A549 (cell line): ENCODE measurements at places on chromosomes 5 and 9.

DNA sequence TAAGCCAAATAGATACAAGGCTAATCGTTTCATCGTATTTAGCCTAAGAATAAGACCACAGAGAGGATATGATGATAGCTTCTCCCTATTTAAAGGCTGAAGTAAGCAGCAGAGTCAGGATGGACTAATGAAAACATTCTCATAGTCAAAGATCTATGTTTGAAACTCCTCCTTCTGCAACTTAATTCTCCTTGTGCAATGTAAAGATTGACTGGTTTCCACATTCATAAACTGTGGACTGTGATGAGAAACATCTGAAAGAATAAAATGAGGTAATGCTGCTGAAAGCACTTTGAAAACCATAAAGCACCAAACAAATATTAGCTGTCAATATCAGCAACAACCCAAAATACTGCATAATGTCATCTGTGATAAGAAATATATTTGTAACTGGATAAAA is 361.9 kb downstream of the CSNK1G3 start:
- DNase-seq = no peak

- DNase-seq = peak; percentile 20
Measured at GRCh38 chr9:113738496-113738892, 137.6 kb upstream of the ZNF618 start.

GRCh38 chr9:97831843-97832636 is 21.0 kb upstream of the FOXE1 start:
- DNase-seq = no peak

GRCh38 chr5:77423022-77423750 is 68.9 kb downstream of the WDR41 start:
- no peak for DNase-seq

- DNase-seq = no peak
Measured at GRCh38 chr5:74575741-74576538, 64.6 kb downstream of the ENC1 start.

GRCh38 chr5:122458278-122458872 is 146.3 kb downstream of the SNCAIP start:
- peak; percentile 19 for DNase-seq

- DNase-seq = no peak
Measured at GRCh38 chr9:99072040-99072394, 32.9 kb upstream of the TGFBR1 start.

DNA sequence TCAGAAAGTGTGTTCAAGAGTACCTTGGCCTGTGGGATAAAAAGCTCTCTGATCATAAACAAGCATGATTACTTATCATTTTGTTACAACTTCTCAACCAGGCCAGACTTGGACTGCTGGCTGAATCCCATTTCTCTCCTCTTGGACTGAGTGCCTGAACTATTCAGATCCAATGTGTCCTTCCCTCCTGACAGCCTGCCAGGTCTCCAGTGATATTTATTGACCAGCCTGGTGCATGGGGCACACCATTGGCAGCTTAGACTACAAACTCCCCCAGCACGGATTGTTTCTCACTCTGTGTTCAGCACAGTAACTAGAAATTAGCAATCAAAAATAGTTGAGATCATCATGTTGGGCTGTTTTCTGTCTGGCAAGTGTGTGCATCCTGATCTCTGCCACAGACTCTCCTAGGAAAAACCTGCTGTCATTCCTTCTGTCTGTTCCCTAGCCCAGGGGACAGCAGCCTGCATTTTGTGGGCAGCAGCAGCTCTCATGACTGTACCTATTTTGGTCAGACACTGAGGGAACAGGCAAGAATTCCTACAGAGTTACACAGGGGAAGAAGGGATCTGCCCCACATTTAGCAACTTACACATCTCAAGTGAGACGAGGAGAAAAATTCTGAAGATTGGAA is 348.1 kb downstream of the ADAMTS6 start:
- DNase-seq = no peak

- DNase-seq = peak; percentile 84
Measured at GRCh38 chr5:140926443-140927227, 536 bp downstream of the PCDHAC1 start.

DNA sequence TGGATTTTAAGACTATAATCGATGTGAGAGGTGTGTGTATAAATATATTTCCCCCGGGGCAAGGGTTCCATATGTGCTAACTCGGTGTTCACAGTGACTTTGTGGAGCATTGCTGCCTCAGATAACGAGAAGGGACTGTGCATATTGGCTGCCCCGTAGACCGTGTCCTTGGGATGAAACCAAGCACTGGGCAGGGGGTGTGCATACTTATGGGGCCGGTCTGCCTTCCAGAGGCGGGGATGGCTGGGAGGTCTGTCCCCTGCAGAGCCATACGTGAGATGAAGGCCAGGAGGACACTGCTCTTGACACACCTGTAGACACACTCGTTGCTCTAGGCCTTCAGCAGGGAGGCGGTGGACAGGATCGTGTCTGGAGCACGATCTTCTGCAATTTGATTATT is 56.0 kb upstream of the ZNF354A start:
- DNase-seq = peak; percentile 11

DNA sequence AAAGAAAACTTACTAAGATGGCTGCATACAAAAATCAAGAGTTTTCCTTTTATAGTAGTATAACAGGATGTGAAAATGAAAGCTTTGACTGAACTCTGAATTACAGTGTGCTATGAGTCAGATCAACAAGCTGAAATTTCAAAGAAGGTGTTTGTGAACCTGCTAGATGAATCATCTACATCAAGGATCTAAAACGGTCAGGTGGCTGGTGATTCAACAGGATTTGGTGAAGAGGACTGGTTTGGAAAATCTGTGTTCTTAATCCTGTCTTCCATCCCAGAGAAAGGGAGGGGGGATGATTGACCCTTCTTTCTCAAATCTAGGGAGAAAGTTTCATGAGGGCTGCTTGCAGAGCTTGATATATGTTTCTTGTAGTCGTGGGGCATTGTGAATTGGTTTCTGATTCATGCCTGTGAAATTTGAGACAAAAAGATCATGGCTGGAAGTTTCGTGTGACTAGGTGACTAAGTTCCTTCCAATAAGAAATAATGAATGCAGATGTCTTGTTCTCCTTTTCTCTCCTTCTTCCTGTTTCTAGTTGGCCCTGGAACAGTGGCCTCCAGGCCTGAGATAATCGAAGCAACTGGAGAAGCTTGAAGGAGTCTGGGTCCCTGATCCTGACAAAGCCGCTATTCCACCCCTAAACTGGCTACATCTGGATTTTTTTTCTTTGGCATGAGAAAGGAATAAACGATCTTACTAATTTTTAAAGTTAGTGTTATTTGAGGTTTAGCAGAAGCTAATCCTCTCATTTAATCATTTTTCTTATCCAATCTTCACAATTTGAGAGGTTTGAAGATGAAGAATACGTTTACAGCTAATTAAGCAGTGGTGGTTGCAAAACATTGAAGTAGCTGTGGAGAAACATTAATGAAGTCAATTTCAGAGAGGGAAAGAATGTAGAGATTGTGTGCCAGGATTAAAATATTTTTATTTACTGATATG is 67.2 kb downstream of the MRPS30 start:
- DNase-seq = peak; percentile 78

- DNase-seq = no peak
Measured at GRCh38 chr5:170388818-170389549, at the start of gene KCNMB1. Gene KCNMB1, minus strand, starts transcription at chr5:170389367. Its CDS starts 3,920 bp downstream, at chr5:170385447.
